ENCODE measurements at places on chromosomes 2 and 18. TPM values are rescaled to one million over a fixed set of nuclear protein-coding genes. Genes with fewer than 3 reads are reported as not detected.

Gene IL18RAP
- total RNA-seq = not detected

Gene ABCB11
- 1.2 TPM for total RNA-seq

Gene CHAC2
- 1.4 TPM for total RNA-seq

Gene OR6B2
- not detected for total RNA-seq

Gene TEKT4
- total RNA-seq = 1.6 TPM

Gene SPP2
- total RNA-seq = not detected

GRCh38 chr2:96811917-96812316 lies 4.2 kb upstream of the CNNM3 start:
- no peak for DNase-seq

DNA sequence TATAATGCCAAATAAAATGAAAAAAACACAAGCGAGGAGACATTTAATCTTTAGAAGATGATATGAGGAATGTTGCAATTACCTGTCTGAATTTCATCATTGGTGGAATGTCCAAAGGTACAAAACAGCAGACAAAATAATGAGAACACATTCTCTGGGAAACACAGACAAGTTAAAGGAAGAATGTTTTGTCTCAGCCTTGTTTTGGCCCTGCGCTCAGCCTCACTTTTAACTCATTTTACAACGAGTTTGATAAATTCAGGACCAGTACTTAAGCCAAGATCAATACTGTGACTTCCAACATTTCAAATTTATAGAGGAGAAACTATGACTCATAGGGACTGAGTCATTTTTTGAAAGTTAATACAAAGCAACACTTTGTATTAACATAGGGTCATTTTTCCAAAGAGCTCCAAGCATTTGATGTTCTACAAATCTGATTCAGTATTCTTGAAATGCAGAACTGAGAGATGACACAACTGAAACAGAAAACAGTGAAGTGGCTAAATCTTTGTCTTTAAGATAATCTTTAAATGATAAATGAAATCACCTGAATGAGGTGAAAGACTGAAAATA lies 833.2 kb upstream of the CHAC2 start:
- DNase-seq = peak; percentile 65

DNA sequence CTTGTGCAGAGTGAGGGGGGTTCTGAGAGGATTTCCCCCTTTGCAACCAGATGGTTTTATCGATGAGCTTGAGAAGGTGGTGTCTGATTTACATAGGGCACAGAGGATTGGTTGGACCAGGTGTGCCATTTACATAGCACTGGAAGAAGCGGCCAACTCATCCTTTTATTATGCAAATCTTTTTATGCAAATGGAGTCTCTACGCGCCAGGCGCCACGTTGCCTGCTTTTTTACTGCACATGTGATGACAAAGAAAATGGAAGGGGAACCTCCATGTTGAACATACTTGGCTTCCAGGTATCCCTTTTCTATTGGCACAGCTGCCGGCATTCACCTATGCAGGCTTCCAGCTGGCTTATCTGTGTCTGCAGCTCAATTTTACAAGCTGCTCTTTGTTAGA lies 18.4 kb upstream of the TXNL4A start:
- no peak for DNase-seq

GRCh38 chr18:76208678-76209306 lies 286.2 kb downstream of the ZNF516 start:
- no peak for DNase-seq

GRCh38 chr2:152488075-152488474 lies 153.1 kb downstream of the FMNL2 start:
- DNase-seq = no peak

DNA sequence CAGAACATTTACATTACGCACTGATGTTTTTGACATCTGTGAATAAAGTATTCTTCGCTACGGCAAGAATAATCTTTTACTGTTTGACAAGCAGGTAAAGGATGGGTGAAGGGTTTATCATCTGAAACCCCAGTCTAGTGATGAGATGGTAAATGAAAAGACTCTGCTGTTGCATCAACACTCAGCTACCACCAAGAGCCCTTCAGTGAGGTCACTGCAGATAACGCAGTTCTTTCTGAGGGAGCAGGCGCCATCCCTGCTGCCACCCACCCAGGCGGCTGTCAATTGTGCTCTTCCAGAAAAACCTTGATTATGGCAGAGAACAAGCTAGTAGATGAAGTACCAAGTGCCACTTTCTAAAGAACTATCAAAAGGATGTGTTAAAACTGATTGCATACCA lies 58.7 kb downstream of the ABCG8 start:
- DNase-seq = no peak

GRCh38 chr2:232748038-232748437 lies 28.3 kb downstream of the KCNJ13 start:
- no peak for DNase-seq

DNA sequence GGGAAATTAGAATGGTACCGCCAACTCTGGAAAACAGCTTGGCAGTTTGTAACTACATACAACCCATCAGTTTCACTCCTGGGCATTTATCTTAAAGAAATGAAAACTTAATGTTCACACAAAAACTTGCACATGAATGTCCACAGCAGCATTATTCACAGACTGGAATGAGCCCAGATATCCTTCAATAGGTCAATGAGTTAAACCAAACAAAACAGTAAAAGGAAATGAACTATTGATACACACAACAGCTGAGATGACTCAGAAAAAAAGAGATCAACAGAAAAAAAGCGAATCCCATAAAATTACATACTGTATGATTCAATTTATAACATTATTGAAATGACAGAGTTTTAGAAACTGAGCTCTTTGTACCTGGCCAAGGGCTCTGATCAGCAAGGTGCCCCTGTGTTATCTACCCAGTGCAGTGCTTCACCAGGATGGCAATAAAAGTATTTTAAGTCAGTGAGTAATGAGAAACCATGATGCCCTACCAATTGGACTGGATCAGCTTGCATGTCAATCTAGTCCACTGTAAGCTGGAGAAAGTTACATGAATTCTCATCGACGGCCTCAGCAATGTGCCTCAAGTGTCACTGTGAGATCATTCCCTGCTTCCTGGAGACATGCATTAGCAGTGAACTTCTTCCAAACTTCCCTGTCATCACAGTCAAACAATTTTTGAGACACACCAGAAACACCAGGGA lies 21.9 kb downstream of the TMEM237 start:
- no peak for DNase-seq

GRCh38 chr2:222296311-222296741 lies 2.5 kb downstream of the PAX3 start:
- no peak for DNase-seq

GRCh38 chr18:61690418-61691138 lies 202.2 kb downstream of the RNF152 start:
- DNase-seq = no peak

DNA sequence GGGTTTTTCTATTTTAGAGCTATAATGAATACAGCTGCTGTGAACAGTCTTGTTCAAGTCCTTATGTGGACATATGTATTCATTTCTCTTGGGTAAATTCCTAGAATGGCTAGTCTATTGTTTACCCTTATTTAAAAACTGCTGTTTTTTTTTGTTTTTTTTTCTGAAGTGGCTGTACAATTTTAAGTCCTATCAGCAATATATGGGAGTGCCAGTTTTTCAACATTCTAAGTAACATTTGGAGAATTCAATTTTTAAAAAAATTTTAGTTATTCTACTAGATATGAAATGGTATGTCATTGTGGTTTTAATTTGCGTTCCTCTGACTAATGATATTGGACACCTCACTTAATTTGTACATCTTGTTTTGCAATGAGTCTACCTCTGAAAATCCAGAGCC lies 349.7 kb downstream of the SATB2 start:
- DNase-seq = no peak

GRCh38 chr18:31741097-31741735 lies 19.5 kb downstream of the SLC25A52 start:
- peak; percentile 44 for DNase-seq

DNA sequence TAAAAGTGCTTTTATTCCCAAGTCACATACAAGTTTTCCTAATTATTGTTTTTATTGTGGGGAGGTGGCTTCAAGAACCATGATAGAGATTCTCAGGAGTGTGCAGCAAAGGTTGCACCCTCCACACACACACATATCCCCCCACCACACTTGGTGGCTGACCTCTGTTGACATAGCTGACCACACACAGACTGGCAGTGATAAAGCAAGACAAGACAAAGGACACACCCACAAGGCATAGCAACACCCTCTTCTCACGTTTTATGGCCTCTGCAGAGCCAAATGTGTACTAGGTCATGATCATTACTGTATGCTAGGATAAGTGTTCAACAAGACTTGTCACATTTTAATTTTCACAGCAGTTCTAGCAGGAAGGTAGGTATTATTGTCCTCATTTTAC lies 143.0 kb upstream of the EPC2 start:
- DNase-seq = no peak

DNA sequence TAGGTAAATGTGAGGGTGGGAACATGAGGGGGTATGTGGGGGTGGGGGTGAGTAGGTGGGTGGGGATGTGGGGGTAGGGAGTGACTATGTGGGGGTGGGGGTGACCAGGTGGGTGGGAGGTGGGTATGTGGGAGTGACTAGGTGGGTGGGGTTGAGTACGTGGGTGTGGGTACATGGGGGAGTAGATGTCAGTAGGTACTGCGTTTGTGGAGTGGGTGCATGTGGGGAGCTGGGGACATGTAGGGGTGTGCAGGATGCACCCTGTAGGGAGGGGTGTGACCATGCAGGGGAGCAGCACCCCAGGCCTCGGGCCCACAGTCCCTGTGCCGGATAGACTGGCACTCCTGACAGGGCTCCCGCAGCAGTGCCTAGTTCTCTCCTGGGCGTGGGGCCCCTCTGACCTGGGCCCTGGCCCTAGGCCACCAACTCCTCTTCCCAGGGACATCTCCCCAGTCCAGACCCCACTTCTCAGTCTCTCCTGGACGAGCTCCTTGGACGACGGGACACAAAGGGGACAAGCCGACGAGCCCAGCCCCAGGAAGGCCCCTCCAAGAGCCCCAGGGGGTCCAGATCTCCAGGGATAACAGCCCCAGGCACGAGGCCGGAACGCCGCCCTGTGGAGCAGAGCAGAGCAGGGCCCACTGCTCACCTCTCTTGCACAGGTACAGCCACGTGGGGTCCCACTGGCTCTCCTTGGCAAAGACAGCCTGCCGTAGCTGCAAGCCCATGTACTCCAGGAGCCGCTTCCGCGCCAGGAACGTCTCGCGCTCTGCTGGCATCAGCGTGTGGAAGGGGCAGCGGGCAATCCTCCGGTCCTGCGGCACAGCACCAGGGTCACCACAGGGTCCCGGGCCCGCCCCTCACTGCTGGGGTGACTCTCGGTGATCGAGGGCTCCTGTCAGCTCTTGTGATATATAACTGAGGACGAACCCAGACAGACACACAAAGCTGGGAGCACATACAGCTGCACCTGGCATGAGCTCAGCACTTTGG lies 58.2 kb downstream of the ANKMY1 start:
- peak; percentile 3 for DNase-seq

DNA sequence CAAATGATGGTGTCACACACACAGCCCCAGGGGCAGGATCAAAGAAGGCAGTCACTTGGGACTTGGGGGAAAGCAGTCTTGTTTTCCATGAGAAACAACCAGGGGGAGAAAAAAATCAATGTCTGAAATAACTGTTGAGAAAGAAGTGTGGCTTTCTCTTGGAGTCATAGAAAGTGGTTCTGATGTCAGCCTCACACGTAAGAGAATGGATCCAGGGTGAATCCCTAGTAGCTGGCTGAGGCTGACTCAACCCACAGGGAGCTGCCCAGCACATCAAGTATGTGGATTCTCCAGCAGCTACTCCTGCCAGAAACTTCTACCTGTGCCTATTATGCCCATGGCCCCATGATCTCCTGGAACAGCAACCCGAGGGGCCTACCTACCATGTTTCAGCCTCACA lies 33.6 kb upstream of the ZBTB7C start:
- no peak for DNase-seq
